ENCODE measurements at places on chromosomes 6 and 20.

- no peak for DNase-seq
Observed at GRCh38 chr20:35698298-35699126, 640 bp downstream of the NFS1 start.

DNA sequence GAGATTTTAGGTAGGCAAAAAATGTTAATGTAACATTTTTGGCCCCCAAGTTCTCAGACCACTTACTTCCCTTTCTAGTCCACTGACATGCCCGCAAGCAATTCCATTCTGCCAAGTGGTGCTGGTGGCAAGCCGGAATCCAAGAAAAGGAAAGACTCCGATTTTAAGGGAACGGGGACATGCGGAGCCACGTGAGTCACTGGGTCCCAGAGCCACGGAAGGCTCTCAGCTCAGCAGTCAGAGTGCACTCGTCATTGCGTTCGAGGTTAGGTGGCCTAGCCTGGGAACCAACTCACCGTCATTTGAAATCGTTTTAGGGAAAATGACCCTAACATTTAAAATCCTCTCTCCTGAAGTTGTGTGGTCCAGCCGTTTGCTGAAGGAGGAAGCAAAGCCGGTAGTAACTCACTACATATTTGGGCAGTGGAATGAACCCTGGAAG lies 711 bp upstream of the SIRT5 start:
- no peak for DNase-seq

DNA sequence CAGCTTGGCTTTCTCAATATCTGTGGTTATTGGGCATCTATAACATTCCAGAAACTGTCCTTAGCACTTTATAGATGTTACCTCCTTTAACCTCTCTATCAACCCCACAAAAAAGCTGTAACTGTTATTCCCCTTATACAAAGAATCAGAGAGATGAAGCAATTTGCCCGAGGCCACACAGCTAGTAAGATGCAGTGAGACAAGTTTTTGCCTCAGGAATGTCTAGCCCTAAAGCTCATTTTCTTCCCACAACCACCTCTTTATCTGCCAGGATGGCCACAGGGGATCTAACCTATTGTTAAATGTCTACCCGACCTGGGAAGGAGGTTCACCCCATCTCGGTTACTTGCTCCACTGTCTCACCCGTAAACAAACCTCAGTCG lies 31.9 kb upstream of the TCP11 start:
- no peak for DNase-seq

GRCh38 chr6:28943557-28944411 lies 20.0 kb upstream of the TRIM27 start:
- no peak for DNase-seq

GRCh38 chr20:32605167-32605656 lies 20.1 kb upstream of the NOL4L start:
- no peak for DNase-seq

GRCh38 chr6:107655245-107655644 lies 165.3 kb downstream of the SOBP start:
- DNase-seq = no peak

GRCh38 chr6:41344876-41345275 lies 9.5 kb downstream of the NCR2 start:
- DNase-seq = no peak

DNA sequence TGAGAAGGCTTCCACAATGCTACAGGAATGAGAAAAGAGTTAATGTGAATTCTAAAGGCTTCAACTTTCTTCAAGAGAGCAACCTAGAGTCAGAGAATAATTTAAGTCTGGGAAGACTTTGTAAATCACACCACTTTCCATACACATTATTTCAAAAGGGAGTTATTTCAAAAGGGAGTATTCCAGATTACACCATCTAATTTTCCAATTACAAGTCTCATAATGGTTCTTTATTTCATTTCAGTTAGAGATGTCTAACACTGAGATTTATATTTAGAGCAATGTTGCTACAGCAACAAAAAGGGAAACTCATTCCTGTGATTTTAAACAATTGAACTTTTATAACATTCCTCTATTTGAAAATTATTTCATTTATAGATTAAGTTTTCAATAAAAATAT lies 98.8 kb upstream of the DST start:
- no peak for DNase-seq

GRCh38 chr6:124854338-124854922 lies 107.8 kb upstream of the RNF217 start:
- DNase-seq = no peak

GRCh38 chr20:44477151-44477550 lies 1.5 kb downstream of the TTPAL start:
- no peak for DNase-seq

GRCh38 chr6:83057705-83058321 lies 7.8 kb downstream of the UBE3D start:
- no peak for DNase-seq

DNA sequence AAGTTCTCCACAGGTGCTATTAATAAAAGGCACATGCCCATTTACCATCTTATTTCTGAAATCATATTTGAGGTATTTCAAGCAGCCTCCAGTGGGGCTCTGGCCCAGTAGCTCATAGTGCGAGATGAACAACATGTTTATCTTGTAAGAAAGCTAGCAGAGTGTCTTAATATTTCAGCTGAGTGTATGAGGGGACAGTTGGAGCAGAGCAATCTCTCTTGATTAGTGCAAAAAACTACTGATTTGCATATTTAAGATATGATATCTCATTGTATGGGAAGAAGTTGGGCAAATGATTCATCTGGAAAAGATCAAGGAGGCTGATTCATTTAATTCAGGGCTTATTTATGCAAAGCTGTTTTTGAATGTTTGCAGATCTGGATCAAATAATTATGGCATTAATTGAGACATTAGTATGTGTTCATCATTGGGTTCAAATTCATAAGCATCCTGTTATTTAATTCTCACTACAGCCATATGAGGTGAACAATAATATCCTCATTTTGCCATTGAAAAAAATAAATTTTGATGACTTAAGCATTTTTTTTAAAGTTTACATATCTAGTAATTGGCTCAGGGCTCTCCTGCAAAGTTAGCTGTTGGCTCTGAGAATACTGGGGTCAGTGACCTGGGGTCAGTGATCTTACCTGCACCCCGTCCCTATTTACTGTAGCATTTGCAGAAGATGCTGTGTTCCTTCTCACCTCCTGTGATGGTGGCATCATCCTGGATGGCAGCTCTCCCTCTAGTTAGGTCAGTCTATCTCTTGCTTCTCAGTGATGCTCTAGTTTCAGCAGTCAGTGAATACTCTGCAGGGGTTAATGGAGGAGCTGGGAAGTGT lies 24.1 kb upstream of the GCLC start:
- no peak for DNase-seq

- no peak for DNase-seq
Observed at GRCh38 chr6:40806256-40806864, 219.2 kb upstream of the LRFN2 start.

DNA sequence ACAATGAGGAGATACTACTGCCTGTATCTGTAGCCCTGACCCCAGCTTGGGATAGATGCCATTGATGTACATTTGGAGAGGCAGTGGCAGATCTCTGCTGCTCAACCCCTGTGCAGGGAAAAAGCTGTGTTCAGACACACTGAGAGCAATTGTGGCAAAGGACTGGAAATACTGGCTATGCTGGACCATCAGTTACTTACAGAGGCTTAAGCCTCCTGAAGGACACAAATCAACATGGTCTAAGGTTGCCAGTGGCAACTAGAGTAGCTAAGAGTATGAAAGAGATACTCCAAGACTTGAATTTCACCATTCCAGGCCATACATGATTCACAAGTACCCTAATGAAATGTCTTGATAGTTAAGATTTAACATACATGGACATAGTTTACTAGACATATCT lies 32.4 kb upstream of the ENPP4 start:
- DNase-seq = no peak

DNA sequence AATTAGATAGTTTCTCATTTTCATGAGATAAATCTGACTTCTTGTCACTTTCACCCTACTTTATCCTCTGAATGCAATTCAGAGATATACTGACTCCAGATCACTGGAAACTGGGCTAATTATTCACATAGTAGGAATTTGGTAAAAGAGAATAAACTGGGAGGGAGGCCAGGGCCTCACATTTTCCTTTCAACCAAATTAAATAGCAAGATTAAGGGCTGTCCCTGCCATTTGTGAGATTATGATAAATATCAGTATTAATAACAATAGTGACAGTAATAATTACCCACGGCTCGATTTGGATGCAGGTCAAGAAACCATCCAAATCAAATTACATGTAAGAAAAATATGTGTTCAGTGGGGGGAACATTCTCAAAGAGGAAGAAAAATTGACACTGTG lies 140.5 kb downstream of the CD83 start:
- no peak for DNase-seq

DNA sequence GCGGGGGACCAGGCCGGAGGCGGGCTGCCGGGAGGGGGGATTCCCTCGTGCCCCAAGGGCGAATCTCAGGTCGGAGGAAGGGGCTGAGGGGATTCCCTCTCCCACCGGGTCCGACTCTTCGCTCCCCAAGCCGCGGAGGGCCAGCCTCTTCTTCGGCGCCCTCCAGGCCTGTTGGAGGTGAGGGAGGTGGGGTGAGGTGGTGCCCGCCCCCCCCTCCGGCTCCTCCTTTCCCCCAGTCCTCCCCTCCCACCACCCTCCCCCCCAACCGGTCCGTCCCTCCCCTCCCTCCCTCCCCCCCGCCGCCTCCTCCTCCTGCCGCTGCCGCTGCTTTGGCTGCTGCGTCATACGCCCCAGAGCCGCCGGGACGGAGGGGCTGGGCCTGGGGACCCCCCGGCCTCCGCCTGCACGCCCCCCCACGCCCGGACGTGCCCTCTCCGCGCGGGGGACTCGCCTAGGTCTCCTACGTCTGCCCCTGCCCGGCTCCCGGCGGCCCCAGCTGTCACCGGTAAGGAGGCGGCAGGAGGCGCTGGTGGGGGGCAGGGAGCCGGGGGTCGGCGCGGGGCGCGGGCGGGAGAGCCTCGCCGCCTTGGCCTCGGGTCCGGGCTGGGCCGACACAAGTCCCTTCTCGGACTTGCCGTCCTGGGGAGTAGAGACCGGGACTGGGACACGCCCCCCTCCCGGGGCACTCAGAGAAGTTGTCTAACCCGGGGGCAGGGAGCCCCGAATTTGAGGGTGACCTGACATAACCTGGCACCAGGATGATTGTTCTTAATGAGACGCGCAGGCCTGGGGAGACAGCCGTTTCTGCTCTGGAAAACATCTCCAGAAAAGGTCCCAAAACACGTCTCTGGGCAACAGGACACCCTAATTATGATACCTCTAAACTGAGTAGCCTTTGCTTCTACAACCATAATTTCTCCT lies at the start of gene PHF1:
Gene PHF1, plus strand, starts transcription at position 304 of the 921 bp plus-strand sequence. CDS start 1,250 bp downstream, outside the sequence.
- no peak for DNase-seq

- DNase-seq = peak; percentile 9
Observed at GRCh38 chr6:20211941-20212391, 303 bp downstream of the MBOAT1 start.

GRCh38 chr20:31698803-31699718 lies 23.6 kb downstream of the BCL2L1 start:
- DNase-seq = no peak

- no peak for DNase-seq
Observed at GRCh38 chr6:105449756-105450390, 47.0 kb upstream of the PREP start.

GRCh38 chr6:80196906-80197305 lies 90.4 kb downstream of the BCKDHB start:
- no peak for DNase-seq

DNA sequence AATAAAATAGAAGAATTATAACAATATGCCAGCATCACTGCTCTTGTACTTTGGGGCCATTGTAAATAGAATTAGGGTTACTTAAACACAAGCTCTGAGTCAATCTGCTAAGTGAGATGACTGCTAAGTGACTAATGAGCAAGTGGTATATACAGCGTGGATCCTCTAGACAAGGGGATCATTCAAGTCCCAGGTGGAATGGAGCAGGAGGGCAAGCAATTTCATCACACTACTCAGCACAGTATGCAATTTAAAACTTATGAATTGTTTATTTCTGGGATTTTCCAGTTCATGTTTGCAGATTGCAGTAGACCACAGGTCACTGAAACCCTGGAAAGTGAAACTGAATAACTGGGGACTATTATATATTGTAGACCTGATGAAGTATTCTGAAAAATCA lies 235.3 kb downstream of the BTBD3 start:
- no peak for DNase-seq

DNA sequence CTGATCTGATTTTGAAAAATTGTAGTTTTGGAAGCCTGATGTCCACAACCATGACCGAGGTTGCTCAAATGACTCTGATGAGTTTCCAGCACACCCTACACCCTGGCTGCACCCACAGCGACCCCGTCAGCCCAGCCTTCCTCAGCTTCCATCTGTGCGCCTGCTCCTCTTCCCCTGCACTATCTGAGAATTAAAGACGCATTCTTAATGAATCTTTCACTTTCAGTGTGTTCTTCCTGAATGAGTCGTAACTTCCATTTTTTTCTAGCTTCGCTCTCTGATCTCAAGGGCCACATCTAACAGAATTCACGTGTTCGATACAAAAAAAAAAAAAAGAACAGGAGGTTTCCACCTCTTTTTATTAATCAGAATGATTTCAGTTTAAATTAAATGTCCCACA lies 21.3 kb upstream of the RREB1 start:
- no peak for DNase-seq

DNA sequence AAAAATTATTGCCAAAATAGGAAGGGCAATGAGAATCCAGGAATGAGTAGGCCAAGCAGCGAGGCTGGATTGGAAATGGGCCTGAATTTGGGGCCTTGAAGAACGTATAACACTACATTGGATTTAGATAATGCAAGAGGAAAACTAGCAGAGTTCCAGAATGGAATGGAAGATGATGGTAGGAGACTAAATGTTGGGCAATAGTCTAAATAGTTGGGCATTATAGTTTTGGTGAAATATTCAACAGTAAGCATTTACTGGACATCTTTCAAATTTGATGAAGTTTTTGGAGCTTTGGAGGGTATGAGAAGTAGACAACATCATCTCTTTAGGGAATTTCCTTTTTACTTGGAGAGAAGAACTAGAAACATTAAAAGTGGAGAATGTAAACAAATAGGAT lies 3.4 kb upstream of the JARID2 start:
- no peak for DNase-seq

DNA sequence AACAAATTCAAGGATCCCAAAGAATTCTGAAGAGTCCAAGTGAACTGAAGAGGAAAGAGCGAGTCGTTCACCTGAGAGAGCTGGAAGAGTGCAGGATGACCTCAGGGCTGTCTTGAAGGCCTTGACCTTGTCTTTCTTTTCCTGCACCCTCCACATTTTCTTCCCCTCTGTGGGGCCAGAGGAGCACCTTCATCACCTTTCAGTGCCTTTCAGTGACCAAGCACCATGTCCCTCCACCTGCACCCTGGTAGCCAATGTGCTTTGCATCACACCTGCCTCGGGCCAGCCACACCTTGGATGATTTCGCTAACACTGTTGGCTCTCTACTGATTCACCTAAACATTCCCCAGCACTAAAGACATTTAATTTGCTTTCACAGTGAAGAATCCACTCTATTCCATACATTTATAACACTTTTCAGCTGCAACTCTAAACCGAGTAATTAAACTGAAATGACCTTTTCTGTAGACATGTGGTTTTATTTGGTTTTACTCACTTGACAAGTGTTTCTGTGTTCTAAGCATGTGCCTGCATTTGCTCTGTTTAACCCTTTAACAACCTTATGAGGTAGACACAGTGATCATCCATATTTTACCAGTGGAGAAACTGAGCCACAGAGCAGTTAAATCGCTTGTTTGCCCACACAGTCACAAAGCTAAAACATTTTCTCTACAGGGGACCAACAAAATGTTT lies 121.3 kb upstream of the CST7 start:
- no peak for DNase-seq

- DNase-seq = no peak
Observed at GRCh38 chr6:82841309-82841708, 224.3 kb downstream of the UBE3D start.
